ENCODE measurements at places on chromosomes 3 and 15. TPM values are rescaled to one million over a fixed set of nuclear protein-coding genes. Genes with fewer than 3 reads are reported as not detected.

- H3K4me3 ChIP-seq: no peak overlapping the region
- no peaks in the 10 kb centered on the region for H3K4me1 ChIP-seq
- peak overlapping the region; percentile 93 for H3K27ac ChIP-seq
- DNase-seq: no peak
These were observed 1.4 kb upstream of the PDZRN3 start for GRCh38 chr3:73626106-73626505.

DNA sequence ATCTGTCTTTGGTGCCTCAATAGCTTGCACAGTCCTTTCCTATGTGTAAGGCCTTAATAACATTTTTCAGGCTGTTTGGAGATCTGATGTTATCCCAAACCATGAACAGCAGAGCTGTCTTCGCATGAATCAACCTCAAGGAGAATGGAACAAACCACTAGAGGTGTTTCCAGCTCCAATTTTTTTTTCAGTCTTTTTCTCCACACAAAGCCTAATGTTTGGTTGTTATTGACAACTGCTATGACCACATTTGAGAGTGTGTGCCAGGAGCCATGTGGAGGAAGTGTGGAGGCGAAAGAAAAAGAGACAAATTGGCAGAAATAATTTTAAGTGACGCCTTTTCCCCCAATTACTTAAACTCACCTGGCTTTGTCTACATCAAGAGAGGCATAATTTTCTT is 38.7 kb downstream of the RTP4 start:
- H3K4me3 ChIP-seq: no peak overlapping the region
- H3K27me3 ChIP-seq: no peaks in the 10 kb centered on the region
- no peaks in the 10 kb centered on the region for H3K36me3 ChIP-seq
- no peak for DNase-seq
- H3K27ac ChIP-seq: no peak overlapping the region

DNA sequence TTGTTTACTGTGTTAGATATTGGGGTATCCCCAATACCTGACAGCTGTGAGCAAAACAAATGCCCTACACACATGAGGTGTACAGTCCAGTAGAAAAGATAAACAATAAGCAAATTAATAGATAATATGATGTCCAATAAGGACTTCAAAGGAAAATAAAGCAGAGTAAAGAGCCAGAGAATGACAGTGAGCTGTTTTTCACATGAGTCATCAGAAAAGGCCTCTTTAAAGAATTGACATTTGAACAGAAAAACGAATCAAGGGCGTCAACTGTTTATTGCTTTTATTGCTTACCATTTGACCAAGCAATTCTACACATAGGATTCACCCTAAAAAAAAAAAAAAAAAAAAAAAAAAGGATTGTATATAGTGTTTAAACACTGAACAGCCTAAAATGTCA is 96.6 kb upstream of the FLNB start:
- H3K27ac ChIP-seq: no peak overlapping the region
- peaks cover 74% of the 10 kb centered on the region for H3K36me3 ChIP-seq
- no peaks in the 10 kb centered on the region for H3K27me3 ChIP-seq
- H3K4me1 ChIP-seq: no peaks in the 10 kb centered on the region
- no peak overlapping the region for H3K4me3 ChIP-seq

- no peaks in the 10 kb centered on the region for H3K36me3 ChIP-seq
- no peak overlapping the region for H3K4me3 ChIP-seq
- H3K27me3 ChIP-seq: no peaks in the 10 kb centered on the region
- no peak for DNase-seq
These were observed 27.9 kb upstream of the ACKR4 start for GRCh38 chr3:132569153-132569552.

DNA sequence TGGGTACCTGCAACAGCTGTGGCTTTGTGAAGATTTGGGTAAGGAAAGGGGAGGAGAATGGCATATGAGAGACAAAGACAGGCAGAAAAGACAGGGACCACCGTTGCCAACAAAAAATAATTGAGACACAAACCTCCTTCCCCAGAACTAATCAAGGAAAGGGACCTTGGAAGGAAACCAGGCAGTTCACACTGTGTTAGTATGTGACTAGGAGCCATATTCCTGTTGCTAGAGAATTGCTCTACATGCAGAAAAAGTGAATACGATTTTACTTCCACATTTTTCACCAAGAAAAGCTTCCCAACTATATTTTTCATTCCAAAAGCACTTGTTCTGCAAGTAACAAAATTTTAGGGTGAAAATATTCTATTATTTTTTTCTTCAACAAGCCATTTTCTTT is 393.7 kb upstream of the ADAMTS9 start:
- no peaks in the 10 kb centered on the region for H3K4me1 ChIP-seq
- H3K27me3 ChIP-seq: no peaks in the 10 kb centered on the region
- no peak overlapping the region for H3K27ac ChIP-seq
- no peak for DNase-seq

- no peaks in the 10 kb centered on the region for H3K4me1 ChIP-seq
- H3K4me3 ChIP-seq: no peak overlapping the region
- DNase-seq: no peak
These were observed 138.7 kb downstream of the FOXP1 start for GRCh38 chr3:71444861-71445259.

- DNase-seq: no peak
- H3K27ac ChIP-seq: no peak overlapping the region
- H3K36me3 ChIP-seq: no peaks in the 10 kb centered on the region
- H3K4me3 ChIP-seq: no peak overlapping the region
- H3K4me1 ChIP-seq: no peaks in the 10 kb centered on the region
These were observed 99.8 kb downstream of the MECOM start for GRCh38 chr3:169563775-169564059.

The NMD3 gene
- total RNA-seq: 34.7 TPM

The ZNF660 gene
- total RNA-seq: 0.54 TPM

The MESD gene
- 48.7 TPM for total RNA-seq

The SLC22A13 gene
- total RNA-seq: 1.7 TPM

The H1-8 gene
- not detected for total RNA-seq

Measured in Peyer's patch (tissue), 4 donors.